ENCODE measurements at places on chromosomes 12 and 14. TPM values are rescaled to one million over a fixed set of nuclear protein-coding genes. Genes with fewer than 3 reads are reported as not detected.

The MPHOSPH9 gene
- total RNA-seq = 17.4 TPM

The PRB2 gene
- not detected for total RNA-seq

The NTF3 gene
- 0.83 TPM for total RNA-seq

The RASSF9 gene
- total RNA-seq = 3.3 TPM

The RIN3 gene
- total RNA-seq = 12.7 TPM

The ANO4 gene
- total RNA-seq = 0.41 TPM

The SLC17A8 gene
- total RNA-seq = not detected

The PEBP1 gene
- total RNA-seq = 270 TPM

The RPGRIP1 gene
- 0.27 TPM for total RNA-seq

The GPR65 gene
- 1.4 TPM for total RNA-seq

The ASIC1 gene
- 3.5 TPM for total RNA-seq

The GYS2 gene
- total RNA-seq = not detected

The CLEC4D gene
- total RNA-seq = 0.41 TPM

DNA sequence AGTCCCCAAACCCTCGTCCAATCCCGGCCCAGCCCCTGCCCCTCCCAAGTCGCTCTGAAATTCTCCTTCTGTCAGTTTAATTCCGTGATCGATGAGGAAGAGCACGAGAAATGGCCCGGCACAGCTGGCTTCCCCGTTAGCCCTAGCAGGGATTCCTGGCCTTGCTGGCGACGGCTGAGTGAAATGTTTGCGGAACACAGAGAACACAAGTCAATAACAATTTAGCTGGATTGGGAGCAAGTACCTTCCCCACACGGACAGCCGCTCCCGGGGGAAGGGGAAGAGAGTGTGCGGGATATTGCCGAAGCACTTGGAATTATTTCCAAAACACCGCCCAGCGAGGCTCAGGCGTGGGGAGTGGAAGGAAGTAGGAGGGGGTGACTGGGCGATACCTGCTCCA is 134.6 kb downstream of the RBM19 start:
- no peak for DNase-seq

- DNase-seq = no peak
These were observed 795 bp downstream of the SMAGP start for GRCh38 chr12:51269174-51270066.

GRCh38 chr12:68792952-68793351 is 15.0 kb upstream of the MDM2 start:
- no peak for DNase-seq

DNA sequence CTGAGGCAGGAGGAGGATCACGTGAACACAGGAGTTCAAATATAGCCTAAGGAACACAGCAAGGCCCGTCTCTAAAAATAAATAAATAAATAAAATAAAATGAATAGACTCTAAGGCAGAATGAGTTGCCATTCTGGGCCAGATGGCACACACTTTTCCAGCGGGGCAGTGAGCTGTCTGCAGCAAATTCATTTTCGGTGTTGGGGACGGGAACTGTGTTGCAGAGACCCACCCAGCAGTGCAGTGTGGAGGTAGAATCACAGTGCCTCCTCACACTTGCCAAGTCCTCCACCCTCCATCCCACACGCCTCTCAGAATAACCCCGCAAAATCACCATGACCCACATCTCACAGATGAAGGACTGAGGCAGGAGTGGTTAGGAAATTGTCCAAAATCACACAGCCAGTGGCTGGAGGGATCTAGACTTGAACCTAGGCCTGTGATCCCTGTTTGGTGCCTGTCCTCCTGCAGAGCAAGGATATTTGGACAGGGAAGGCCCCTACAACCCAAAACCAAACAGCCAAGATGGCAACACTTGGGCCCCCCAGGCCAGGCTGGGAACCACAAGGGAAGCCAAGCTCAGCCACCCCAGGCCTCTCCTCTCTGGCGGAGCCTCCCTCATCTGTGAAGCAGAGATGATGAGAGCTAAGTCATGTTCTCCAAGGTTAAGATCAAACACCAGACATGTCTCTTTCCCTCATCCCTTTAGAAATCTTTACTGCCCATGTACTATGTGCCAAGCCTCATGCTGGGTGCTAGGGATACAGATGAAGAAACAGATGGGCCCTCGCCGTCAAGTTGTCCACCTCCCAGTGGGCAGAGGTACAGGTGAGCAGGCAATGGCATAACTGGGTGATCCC is 152.7 kb downstream of the DPF3 start:
- no peak for DNase-seq

DNA sequence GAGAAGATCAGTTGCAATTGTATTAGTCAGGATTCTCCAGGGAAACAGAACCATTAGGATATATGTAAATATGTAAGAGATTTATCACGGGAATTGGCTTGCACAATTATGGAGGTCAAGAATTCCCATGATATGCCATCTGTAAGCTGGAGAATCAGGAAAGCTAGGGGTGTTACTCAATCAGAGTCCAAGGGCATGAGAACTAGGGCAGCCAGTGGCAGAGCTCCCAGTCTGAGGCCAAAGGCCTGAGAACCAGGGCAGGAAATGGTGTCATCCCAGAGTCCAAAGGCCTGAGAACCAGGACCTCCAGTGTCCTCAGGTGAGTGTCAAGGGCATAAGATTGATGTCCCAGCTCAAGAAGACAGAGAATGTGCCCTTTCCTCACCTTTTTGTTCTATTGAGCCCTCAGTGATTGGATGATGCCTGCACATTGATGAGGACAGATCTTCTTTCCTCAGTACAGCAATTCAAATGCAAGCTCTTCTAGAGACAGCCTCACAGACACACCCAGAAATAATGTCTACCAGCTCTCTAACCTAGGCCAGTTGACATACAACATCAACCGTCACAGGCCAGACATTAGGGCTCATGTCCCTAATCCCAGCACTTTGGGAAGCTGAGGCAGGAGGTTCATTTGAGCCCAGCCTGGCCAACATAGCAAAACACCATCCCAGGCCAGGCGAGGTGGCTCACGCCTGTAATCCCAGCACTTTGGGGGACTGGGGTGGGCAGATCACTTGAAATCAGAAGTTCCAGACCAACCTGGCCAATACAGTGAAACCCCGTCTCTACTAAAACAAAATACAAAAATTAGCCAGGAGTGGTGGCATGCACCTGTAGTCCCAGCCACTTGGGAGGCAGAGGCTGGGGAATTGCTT is 34.9 kb upstream of the ZNF740 start:
- DNase-seq = no peak

DNA sequence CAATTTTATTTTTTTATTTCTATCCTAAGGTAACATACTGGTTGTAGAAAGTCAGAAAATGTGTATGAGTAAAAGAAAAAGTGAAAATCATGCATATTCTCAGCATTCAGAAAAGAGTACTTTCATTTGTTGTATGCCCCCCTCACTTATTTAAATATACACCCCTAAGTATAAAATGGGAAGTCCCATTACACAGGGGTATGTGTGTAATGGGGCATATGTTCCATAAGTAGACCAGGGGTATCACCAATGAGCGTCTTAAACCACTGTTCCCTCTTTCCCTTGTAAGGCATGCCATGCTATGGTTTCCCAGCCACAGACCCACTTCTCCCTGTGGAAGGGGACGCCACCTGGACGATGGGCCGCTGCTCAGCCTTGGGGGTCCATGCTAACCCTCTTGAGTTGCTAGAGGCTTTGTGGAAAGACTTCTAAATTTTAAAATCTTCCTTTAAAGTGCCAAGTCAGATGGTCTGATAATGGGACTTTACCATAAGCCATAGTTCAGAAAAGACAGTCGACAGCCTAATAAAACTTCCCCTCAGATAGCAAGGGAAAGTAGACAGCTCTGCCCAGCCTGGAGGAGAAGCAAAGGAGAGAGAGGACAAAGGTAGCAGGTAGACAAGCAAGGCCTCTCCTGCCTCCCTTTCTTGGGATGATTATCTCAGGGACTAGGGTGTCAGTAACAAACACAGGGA is 118.2 kb downstream of the ZFP36L1 start:
- peak; percentile 34 for DNase-seq

DNA sequence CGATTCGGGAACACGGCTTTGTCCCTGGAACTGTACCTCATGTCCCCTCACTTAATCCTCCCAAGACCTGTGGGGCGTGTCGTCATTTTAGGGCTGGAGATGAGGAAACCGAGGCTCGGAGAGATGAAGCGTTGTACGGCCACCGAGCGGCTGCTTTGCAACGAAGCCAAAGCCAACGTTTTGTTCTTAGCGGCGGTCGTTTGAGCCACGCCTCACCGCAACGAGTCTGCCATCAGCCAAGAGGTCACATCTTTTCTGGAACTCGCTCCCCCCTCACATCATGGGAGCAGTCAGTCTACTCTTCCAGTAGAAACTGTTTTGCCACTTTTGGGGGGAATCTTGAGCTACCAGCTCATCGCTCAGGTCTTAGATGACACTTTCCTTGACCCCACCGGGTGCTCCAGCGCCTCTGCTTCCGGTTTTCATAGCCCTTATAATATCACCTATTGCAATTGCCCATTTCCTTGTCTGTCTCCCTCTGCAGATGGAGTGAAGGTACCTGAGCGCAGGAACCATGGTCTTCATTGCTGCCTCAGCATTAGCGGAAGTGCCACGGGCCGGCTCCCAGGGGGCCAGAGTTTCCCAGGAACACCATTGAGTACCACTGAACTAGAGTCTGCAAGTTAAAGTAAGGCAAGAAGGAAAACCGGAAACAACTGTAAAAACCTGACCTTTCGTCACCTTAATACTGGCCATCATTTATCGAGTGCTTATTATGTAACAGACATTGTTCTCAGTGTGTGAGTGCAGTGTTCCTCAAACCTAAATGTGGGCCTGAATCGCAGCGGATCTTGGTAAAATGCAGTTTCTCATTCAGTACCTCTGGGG is 19.6 kb downstream of the NINJ2 start:
- peak; percentile 68 for DNase-seq

GRCh38 chr14:92529903-92530302 is 16.3 kb downstream of the RIN3 start:
- peak; percentile 20 for DNase-seq

DNA sequence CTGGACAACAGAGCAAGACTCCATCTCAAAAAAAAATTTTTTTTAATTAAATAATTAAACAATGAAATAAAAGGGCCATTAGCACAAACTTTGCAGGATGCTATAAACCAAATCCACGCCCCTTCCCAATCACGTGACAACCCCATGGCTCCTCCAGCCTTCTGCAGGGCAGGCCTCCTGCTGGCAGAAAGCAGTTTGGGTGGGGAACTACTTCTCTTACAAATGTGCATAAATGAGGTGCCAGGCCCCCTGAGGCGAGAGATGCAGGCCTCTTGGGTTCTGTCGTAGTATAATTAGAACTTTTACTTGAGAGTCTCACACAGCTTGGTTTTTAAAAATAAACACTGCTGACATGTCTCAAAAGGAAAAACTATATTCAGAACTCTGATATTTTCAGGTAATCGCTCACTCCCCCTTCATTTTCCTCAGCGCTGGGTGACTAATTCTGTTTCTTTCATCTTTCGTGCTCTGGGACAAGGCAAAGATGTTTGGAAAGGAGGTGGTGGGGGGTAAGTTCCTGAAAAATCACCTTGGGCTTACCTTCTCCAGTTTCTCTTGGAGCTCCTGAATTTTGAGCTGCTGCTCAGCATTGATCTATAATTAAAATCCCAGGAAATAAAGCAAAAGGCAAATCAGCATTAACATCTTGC is 101.7 kb downstream of the CIT start:
- no peak for DNase-seq

- no peak for DNase-seq
These were observed 166.0 kb downstream of the RPS29 start for GRCh38 chr14:49420201-49420600.

- no peak for DNase-seq
These were observed 13.8 kb downstream of the TMEM106C start for GRCh38 chr12:47977046-47977771.

DNA sequence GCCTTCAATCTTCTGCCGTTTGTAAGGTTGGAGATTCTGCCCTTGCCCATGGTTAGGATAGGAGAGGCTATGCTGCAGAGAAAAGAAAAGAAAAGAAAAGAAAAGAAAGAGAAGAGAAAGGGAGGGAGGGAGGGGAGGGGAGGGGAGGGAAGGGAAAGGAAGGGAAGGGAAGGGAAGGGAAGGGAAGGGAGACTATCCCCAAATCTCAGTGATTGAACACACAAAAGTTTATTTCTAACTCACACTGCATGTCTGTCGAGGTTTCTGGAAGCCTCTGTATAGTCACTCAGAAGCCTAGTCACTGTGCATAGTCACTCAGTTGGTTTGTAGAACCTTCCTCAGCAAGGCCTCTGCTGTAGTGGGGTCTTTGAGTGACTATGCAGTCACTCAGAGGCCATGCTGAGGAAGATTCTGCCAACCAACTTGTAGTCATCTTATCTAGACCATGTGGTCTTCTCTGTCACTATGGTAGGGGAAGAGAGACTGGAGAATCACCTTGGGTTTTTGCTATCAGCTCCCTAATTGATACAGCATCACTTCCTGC is 52.3 kb upstream of the ABCC9 start:
- DNase-seq = no peak

DNA sequence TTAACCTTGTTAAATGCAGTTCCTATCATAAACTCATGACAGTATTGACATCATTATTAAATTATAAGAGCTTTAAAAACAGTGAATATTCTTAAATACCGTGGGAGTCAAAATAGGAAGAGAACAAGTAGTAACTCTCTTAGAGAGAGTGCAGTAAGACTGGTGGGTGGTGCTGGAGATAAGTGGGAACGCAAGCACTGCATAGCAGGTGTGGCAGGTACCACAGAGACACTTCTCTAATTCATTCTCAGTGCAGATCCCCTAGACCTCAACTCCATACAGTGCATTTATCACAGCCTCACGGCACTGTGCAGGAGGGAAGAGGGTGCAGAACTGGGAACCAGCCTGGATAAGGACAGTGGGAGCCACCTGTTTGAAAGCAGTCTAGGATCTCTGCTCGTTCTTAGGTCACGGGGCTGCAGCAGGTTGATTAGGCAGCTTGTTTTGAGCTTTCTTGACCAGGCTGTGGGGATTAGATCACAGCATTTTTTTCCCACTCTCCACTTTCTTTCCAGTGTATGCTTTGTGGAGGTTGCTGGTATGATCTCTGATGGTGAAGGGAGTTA is 165.6 kb downstream of the PRKCH start:
- no peak for DNase-seq

- no peak for DNase-seq
These were observed 611.3 kb upstream of the TMEM132C start for GRCh38 chr12:127655691-127656090.

DNA sequence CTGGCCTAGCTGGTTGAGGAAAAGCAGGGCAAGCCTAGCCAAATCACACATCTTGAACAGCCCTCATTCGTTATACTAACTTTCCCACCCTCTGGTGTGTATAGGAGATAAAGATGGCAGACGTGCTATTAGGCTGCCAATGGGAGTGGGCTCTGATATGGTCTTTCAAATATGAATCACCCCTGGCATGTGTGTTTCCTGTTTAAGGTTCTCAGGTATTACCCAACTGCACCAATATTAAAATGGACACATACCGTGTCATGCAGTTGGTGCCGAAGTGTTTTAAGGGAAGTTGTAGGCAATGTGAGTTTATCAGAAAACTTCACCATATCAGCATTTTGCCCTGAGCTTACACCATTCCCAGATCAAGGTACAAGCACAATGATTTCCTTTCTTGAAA is 33.4 kb downstream of the CHST11 start:
- no peak for DNase-seq

DNA sequence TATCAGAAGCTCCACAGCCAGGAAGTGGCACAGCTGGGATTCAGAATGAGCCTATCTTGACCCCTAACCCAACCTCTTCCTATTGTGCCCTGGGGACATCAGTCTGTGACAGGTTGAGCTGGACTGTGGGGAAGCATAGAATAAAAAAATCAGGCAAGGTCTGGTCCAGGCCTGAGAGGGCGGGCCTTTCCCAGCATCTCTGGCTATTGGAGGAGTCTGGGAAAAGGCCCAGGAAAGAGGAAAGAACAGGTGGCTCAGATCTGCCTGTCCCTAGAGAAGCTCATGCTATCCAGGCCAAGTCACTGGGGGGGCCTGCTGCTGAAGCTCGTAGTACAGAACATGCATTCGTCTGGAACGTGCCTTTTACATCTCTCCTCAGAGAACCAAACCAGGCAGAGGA is 100.5 kb downstream of the PPM1H start:
- DNase-seq = peak; percentile 89

Data from sigmoid colon (tissue), 7 donors.